ENCODE measurements at places on chromosomes 3 and 15.

DNA sequence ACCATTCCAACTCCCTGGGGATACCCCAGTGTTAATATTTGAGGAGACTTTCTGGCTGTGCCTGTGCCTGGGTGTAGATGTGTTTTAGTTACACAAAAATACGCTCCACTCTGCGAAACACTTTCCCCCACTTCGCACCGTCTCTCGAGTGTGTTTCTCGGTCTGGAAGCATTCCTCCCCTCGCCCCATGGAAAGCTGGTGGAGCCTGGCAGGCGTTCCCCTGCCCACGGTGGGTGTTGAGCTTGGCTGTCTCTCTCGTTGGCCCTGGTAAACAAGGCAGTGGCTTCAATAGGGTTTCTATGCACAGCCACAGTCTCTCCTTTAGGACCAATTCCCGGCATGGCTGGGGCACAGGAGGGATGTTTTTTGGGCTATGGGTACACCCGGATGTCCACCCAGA, 19.3 kb downstream of the IQSEC1 start:
- DNase-seq = no peak

DNA sequence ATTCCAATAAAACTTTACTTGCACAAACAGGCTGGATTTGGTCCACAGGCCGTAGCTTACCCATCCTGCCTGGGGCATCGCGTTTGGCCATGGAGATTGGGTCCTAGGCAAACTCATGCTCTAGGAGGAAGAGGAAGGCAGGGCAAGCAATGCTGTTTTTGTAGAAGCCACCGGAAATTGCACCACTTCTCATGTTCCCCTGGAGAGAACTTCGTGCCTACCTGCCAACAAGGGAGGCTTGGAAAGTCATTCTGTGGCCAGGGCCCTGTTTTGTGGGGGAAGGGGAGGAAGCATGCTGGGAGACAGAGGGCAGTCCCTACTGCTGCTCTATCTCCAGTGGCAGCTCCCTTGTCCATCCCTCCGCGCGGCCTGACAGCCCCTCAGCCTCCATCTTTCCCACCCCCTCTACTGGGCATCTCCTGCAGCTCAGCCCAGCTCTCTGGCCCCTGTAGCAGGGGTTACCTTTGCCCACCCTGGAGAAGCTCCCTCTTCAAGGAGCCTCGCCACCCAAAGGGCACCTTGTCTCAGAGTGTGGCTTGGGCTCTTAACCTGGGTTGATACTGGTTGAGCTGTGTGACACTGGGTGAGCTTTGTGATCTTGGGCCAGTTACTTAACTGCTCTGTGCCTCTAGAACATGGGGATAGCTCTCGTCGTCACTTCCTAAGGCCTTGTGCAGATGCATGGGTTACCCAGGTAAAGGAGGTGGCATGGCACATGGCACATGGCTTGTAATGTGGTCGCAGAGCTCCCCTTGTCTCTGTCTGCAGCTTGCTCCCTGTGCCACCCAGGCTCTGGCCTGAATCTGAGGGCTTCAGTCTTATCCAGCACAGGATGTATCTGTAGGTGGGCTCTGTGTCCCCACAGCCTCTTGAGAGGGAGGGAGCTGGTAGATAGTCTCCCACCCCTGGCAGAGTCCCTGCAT, 6.1 kb downstream of the ABTB1 start:
- peak; percentile 22 for DNase-seq

DNA sequence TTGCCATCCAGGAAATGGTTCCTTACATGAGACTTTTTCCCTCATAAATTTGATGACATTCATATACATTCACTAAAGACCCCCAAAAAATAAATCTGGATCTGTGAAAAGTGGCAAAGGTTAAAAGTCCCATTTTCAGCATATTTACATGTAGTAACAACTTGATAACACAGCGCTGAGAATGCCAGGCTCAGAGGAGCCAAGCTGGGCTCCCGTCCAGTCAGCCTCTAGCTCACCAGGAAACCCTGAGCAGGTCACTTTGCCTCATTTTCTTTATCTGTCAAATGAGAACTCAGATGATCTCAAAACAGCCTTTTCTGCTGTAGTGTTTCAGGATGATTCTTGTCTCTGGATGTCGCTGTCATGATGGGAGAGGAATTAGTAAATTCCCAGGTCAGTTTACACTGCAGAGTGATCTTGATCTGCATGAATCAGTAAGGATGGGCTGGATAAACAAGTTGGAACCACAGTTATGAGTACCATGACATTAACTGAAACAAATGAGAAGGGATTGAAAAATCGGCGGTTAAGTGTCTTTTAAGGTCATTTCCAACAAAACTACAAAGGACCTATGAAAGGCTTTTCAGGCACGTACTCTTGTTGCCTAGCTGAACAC, 82.8 kb downstream of the PPARG start:
- peak; percentile 30 for DNase-seq

DNA sequence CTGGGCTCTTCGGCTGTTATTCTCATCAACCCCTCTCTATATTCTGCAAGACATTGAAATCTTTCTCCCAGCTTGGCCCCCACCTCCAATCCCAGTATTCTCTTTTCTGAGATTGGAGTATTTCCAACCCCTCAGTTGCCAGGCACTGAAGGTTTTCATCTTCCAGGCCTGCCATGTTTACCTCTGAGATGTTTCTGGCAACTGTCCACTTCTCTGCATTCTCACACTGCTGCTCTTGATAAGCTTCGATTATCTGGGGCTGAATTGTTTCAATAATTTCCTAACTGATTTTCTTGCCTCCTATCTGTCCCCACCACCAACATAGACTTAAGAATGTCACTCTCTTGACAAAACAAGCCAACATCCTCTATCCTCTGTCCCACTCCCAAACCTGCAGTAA, 1.4 kb upstream of the GPR156 start:
- no peak for DNase-seq

- no peak for DNase-seq
These were observed 741 bp upstream of the ZNF106 start for GRCh38 chr15:42491539-42492225.

DNA sequence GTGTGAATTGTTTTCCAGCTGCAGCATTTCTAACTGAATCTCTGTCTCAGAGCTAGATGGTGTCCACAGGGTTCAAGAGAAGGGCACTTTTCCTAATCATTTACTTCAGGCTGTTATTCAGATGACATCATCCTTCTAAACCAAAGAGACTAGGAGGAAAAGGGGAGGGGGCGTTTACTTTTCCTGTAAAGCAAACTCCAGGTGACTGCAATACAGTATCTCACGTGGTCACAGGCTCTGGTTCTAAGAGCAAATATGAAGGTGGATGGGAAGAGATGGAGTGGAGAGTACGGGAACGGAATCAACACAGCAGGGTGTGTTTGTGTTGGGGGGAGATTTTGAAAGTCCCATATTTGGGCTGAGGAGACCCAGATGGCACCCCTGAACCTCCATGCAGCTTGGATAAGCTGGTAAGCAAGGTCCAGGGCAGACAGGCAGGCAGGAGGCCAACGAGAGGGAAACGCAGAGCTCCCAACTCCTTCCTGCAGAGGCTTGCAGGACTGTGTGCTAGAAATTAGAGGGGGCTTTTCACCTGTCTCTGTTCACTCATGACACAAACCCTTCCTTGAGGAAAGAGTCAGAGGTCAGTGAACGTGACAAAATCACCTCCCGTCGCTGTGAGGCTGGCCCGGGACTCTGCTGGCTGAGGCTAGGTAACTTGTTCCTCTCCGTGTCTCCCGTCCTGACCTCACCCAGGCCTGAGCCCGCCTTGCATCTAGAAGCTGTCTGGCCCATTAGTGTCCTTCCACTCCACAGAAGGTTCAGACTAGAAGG, 151.2 kb downstream of the OPA1 start:
- no peak for DNase-seq

DNA sequence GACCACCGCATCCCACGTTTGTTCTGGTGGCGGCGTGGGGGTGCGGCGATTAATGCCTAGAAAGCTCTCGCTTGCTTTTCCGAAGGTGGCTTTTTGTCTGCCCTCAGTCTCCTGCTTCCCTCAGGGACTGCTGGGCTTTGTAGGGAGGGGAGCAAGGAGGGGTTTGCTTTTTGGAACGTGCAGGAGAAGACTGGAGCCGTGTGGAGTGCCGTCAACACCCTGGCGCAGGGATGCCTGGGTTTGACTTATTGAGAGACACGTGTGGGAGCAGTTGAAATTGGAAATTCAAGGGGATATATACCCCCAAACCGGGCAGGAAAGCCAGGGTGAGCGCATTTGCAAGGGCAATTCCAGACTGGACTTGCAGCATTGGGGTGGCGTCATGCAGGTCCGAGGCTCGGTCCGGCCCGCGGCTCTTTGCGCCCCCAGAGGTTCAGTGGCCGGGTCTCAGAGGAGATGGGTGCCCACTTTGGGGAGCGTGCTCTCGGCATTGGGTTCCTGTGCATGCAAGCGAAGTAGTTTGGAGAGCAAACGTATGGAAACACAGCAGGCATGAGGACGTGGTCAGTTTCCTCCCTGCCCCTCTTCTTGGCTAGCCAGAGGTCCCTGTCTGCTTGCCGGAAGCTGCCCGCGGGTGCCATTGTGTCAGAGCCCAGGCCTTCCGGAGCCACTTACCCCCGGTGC, 2.1 kb downstream of the EPHB1 start:
- no peak for DNase-seq

DNA sequence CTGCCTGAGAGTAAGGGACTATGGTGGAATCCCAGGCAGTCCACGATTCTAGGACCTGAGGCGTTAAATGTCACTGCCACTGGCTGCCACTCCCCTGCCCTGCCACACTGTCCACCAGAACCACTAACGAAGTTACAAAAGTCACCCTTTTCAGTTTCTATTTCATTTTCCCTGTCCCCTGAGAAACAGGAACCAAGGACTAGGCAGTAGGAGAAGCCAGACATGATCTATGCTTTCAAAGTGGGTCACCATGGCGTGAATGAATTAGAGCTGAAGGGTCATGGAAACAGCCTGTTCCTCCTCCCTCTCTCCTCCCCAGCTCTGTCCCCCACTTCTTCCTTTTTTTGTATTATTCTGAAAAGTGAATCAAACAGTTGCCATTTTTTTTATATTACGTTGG, 9.1 kb upstream of the ADPRH start:
- DNase-seq = no peak

GRCh38 chr3:159586571-159587202, 401.9 kb upstream of the IL12A start:
- DNase-seq = no peak
